ELF-1 (cell line): ENCODE measurements at places on chromosomes 6 and 20.

- DNase-seq, result peak; percentile 74
Observed at GRCh38 chr6:11144393-11144851, 32.9 kb upstream of the ERVFRD-1 start.

DNA sequence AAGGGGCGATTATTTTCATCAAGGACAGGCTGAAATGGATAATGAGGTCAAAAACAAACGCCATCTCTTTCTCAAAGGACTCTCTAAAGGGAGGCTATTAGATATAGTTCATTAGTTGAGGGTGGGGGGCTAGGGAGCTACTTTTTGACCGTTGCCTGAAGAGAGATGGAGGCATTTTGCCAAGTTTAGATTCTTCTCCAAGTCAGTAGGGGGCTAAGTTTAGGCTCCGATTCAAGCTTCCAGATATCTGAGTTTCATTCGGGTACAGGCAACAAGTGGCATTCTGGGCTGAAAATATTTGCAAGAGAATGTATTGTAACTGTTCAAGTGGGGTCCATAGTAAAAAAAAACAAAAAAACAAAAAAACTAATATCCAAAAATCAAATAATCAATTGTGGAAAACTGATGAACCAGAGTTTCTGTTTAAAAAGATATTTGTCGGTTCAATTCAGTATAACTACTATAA lies 43.4 kb upstream of the PIM1 start:
- DNase-seq, result no peak

GRCh38 chr6:107801173-107801886 lies 22.8 kb downstream of the SCML4 start:
- DNase-seq, result peak; percentile 28

- DNase-seq, result no peak
Observed at GRCh38 chr6:157305670-157306653, 17.4 kb downstream of the TMEM242 start.

GRCh38 chr6:26526928-26527327 lies 11.2 kb upstream of the HMGN4 start:
- DNase-seq, result no peak

DNA sequence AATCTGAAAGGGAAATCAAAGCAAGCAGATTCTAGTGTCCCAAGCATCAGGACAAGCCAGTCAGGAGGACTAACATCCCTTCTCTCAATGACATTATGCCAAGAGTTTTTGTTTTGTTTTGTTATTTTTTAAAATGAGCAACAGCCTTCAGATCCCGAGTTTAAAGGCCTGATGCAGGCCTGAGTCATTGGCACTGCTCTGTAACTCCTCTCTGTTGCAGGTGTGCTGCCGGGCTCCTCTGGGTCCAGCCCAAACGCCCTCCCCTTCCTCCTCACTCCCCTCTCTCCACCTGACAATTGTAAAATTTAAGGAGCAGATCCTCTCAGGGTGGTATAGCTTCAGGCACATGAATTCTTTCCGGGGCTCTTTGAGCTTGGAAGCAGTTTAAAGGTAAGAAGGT lies 502.0 kb downstream of the BMP2 start:
- no peak for DNase-seq
